ENCODE measurements at places on chromosomes 3 and 15. TPM values are rescaled to one million over a fixed set of nuclear protein-coding genes. Genes with fewer than 3 reads are reported as not detected.

XIRP1 gene
- total RNA-seq = not detected

PDZRN3 gene
- 42.9 TPM for total RNA-seq

POPDC2 gene
- total RNA-seq = 3.4 TPM

ZPLD1 gene
- total RNA-seq = not detected

SCN11A gene
- total RNA-seq = 1.6 TPM

LTK gene
- total RNA-seq = 0.91 TPM

NPAP1 gene
- 0.51 TPM for total RNA-seq

GHSR gene
- not detected for total RNA-seq

GRCh38 chr3:42524751-42525150, 22.3 kb downstream of the VIPR1 start:
- no peak for DNase-seq

GRCh38 chr3:13626396-13626795, 77.5 kb downstream of the FBLN2 start:
- DNase-seq = no peak

DNA sequence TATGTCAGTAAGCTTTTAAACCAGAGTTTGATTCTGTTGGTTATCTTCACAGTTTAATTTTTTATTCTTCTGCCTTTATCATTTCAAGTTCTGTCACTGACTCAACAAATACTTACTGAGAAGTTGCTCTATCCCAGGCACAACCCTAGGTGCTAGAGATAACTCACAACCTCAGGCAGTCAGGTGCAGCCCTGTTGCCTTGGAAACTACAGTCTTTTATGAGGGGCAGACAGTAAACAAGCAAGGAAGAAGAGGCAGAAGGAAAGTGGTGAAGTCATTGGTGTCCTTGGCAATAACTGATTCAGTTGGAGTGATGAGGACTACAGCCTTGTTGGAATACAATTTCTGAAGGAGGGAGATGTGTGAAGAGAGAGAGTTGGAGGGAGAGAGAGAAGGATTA, 142.1 kb upstream of the LRTM1 start:
- no peak for DNase-seq

GRCh38 chr15:89299896-89300295, 34.7 kb downstream of the POLG start:
- DNase-seq = no peak

DNA sequence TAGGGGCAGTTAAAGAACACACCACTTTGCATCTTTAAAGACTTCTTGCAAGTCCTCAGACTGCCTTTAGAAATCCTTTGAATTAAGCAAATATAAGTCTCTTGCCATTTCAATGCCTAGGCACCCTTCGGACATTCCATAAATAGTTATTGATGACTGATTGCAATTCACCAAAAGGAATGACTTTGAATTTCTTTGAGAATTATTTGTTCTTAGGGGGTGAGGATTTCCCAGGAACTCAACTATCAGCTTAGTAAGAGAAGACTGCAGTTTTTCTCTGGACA, 495 bp upstream of the MYEF2 start:
- DNase-seq = no peak

DNA sequence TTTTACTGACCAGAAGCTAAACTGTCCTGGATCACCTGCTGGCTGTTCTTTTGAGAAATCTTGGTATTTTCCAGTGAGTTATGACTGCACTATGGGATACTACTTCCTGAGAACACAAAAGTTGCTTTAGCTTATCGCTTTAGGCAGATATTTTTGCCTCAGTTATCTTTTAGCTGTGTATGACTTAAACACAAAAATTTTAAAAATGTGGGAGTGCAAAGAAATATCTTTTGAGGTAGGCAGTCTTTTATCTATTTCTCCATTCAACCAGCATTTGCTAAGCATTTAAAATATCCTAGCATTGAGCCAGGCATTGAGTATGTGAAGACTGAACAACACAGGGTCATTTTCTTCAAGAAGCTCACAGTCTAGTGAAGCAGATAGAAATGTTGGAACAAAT, 981.9 kb downstream of the FHIT start:
- DNase-seq = no peak

DNA sequence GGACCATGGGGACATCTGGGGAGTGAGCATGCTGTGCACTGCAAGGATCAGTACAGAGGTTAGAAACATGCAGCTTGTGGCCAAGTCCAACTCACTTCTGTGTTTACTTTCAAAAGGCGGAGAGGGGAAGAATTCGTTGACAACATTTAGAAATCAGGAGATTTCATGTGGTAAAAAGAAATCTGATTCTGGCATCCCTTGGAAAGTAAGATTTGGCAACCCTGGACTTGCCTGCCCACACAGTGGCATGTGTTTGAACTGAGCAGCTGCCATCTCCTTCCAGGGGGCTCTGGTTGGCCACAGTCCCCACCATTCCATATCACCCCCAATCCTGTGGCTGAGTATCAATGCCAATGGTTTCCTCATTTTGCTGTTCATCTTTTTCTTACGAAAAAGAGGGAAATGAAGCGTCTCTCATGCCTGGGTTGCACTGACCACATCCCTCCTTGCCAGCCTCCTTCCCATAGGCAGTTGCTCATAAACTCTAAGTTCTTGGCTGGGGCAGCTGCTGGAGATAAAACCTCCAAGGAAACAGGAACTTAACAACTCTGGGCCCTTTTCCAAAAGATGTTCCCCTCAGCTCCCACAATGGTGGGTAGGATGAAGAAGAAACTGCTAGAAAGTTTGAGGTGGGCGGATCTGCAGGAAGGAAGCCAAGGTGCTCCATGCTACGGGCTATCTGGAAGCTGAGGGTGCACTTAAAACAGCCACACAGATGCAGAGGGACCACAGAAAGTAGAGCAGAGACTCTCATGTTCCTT, 29.2 kb downstream of the SLC6A11 start:
- no peak for DNase-seq

DNA sequence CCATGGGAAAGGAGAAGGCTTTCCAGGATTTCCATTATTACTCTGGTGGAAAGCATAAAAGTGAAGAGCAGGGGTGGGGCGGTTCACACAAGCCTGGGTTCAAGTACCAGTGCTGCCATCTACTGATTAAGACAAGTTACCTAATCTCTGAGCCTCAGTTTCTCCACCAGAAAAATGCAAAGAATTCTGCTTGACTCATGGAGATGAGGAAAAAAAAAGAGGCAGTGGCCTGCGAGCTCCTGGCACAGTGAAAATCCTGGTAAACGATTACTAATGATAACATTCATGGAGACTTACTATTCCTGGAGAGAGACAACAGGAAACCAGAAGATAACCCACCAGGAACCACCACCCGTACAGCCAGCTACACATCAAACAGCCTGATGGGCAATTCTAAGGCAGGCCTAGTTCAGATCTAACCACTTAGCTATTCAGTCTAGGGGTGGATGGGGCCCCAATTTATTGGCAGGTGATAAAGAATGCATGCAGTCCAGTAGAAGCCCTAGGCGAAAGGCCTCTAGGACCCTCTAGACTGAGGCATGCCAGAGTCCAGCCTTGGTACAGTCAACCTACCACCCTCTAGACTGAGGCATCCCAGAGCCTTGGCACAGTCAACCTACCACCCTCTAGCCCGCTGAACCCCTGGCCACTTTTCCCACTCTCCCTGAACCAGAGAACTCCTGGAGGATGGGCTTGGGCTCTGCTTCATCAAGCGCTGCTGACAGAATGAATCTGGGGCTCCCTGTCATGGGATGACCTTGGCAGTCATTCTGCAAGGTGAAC, 2.5 kb downstream of the AMOTL2 start:
- DNase-seq = no peak

DNA sequence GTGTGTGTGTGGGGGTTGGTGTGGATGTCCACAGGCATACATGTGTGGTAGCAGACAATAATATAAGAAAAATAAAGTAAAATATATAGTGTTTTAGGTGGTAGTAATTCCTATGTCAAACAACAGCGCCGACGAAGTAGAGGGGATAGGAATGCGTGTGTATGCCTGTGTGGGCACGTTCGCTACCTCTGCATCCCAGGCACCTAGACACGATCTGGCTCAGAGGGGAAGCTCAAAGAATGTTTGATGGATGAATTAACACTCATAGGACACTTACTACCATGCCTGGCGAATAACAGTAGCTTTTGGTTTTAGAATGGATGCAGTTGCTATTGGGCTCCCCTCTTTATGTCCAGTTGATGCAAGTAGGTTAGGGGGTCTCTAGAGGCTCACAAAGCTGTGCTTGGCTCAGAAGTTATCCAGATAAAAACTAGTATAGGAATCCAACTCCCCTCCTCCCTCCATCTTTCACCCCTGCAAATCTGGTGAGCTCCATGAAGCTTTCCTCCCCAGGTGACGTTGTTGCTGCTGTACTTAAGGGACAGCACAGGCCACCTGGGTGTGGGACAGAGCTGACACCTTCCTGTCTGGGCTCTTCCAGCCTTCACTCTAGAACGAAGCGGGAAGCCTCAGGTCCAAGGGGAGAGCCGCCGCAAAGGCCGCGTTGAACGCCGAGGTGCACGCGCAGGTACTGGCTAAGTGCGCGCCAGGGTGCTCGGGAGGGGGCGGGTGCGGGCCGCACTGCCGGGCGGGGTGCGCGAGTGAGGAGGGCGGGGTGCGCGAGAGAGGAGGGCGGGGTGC, 192.6 kb upstream of the LYSMD4 start:
- no peak for DNase-seq

DNA sequence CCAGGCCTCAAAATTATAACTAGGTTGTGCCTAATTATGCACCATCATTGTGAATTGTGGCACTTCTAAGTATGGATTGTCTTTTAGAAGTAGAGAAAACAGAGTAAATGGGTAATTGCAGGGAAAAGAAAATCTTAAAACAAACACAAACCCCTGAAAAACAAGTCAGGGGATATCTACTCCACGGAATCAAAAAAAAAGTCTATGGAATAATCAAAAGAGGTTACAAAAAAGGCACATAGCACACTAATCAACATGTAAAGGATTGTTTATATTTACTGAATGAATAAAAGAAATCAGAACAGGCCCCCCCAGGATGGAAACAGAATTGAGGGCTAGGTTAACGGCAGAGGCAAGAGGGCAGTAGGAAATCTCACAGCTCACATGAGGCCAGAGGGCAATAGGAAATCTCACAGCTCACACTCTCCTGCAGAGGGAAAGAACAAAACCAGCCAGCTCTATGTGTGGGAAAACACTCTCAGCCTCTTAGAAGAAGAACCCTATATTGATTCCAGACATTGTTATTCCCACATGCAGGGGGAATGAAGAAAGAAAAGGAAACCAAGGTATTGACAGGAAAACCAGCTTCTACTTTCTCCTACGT, 72.7 kb upstream of the FNDC3B start:
- no peak for DNase-seq

DNA sequence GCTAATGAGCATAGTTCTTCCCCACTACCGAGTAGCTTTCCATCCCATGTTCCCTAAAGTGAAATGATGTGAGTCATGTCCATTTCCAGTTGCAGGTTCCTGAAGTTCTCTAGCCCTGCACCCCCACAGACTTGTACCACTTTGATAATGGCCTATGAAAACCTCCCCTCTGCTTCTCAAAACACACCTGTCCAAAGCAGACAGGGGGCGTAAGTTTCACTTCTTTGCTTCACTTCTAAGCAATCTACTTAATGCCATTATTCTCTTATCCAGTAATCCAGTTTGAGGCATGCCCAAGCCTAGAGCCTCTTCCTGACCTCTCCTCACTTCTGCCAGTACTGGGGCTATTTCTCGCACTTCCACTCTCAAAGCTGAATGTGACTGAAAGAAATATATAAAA, 305.1 kb downstream of the IGSF11 start:
- DNase-seq = no peak

- DNase-seq = no peak
These were observed 40.1 kb upstream of the CD47 start for GRCh38 chr3:108130701-108131474.

- DNase-seq = no peak
These were observed 216.1 kb downstream of the SHQ1 start for GRCh38 chr3:72632129-72632528.

DNA sequence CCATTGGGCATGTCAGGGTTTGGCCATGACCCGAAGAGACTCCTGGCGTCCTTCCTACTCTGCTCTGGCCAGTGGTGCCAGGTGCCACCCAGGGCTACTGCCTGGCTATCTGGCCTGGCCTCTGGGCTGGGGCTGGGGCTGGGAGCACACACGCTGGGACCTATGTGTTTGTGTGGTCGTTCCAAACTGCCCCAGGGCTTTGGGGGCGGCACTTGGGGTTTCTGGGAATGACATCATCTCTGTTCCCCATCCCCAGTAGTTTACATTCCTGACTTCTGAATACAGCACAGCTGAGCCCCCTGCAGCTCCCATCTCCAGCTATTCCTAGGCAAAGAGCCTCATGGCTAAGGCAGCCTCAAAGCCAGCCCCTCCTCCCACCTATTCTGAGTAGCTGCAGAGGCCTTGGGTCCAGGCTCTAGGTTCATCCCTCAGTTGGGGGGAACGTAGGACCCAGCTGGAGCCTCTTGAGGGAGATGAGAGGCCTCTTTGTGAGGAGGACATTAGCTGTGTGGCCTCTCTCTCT, 24.3 kb downstream of the PLEKHO2 start:
- no peak for DNase-seq

GRCh38 chr3:197794115-197794514, 3.1 kb downstream of the LRCH3 start:
- DNase-seq = no peak

DNA sequence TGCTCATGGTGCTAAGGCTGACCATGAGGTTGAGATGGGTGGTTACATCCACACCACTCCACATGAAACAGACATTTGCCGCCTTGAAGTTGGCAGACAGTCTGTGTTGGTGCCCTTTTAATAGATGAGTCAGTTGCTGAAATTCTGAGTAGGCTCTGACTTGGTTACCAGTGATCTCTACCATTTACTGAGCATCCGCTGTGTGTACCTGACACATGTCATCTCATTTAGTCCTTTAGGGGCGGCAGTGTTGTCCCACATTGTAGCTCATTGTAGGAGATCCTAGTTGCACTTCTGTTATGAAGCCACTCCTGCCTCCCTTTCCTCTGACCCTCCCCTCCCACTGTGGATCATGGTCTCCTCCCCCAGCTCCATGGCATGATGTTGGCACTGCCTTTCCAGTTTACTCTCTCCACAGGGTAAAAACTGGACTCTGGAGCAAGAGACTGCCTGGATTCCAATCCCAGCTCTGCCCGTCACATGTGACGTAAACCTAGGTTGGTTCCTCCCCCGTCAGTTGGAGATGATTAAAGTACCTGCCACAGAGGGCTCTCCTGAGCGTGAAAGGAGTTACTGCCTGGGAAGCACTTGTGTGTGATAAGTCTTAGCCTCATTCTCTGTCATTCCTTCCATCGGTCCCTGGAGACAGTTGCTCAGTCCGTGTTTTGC, 21.6 kb downstream of the SLCO3A1 start:
- no peak for DNase-seq

- DNase-seq = no peak
These were observed 194.3 kb upstream of the SGO1 start for GRCh38 chr3:20380295-20380694.

Data from mesothelial cell of epicardium (in vitro differentiated cells).